ENCODE measurements at places on chromosomes 1 and 21.

DNA sequence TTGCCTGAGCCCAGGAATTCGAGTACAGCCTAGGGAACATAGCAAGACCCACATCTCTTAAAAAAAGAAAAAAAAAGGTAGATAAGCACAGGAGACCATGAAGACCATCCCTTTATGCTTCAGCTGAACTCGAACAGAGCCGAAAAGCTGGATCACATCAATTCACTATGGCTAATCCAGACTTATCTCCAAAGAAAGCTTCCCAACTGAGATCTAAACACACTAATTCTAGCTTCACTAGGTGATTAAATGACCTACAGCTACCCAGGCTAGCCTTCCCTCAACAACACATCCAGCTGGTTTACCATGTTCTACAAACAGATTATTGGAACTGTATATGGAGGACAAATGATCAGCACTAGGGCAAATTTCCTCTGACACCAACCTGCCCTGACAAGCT is 44.0 kb upstream of the NR5A2 start:
- DNase-seq = no peak

- no peak for DNase-seq
Measured at GRCh38 chr1:160741092-160741501, 2.0 kb downstream of the SLAMF7 start.

GRCh38 chr1:35454176-35454575 is 103.0 kb downstream of the KIAA0319L start:
- no peak for DNase-seq

DNA sequence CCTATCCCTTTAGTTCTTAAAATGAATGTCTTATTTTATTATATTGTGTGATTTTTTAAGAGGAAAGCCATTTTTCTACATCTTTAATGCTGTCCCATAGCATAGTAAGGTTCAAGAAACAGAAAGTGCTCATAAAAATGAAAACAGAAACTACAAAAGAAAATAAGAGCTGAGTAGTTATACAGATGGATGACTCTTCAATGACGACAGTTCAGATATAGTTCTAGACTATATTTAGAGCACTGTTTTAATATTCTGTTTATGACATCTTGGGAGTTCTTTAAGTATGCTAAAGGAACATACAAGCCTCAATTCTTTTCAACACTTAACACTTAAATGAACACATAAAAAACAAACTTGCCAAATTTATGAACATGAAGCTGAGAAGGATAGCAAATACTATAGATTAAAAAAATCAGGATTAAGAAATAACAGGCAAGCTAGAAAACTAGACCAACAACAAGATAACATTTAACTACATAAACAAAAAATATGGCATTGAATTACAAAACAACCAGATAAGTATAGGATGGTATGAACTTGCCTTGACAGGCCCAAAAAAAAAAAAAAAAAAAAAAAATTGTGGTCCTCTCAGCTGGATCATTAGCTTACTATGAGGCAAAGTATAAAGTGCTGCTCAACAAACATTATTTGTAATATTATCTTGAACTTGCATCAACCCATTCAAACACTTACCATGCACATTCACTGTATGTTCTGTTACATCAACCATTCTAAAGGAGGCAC is 87.9 kb downstream of the ZZZ3 start:
- DNase-seq = no peak

GRCh38 chr1:15314328-15315281 is 67.6 kb downstream of the FHAD1 start:
- DNase-seq = no peak

DNA sequence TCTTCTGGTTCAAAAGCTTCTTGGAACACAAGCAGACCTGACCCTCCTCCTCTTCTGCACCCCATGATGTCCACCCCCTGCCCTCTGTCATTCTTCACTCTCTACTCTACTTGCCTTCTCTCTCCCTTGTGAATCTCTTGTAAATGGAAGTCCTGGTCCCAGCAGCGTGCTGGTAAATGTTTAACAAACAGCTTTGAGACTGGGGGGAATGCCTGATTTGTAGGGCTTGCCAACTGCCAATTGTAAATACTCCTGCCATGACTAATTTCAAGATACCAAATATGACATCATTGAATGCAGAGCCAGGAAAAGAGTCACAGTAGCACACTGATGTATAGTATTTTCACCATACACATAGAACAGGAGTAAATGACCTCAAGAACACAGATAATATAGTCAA is 40.9 kb upstream of the LRRN2 start:
- no peak for DNase-seq

- DNase-seq = no peak
Measured at GRCh38 chr1:27391511-27392095, 819 bp upstream of the GPR3 start.

DNA sequence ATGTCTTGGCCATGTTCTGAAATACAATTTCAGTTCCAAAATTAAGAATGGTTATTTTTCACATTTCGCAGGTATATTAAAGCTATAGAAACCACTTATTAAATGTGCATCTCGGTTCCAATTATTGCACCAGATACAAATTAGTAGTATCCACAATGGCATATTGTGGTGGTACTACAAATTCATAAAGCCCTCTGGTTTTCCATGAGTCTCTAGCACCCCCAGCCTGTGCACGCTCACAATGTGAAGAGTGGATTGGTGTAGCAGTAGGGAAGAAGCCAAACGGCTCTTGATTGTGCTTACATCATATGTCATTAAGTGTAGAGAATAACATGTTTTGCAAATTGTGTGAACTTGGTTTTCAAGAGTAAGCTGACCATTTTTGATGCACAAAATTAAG is 1.9 kb upstream of the BRINP3 start:
- no peak for DNase-seq

GRCh38 chr1:10444795-10445397 is 4.9 kb upstream of the CORT start:
- DNase-seq = no peak

- DNase-seq = no peak
Measured at GRCh38 chr1:179310721-179311120, 17.1 kb downstream of the SOAT1 start.

DNA sequence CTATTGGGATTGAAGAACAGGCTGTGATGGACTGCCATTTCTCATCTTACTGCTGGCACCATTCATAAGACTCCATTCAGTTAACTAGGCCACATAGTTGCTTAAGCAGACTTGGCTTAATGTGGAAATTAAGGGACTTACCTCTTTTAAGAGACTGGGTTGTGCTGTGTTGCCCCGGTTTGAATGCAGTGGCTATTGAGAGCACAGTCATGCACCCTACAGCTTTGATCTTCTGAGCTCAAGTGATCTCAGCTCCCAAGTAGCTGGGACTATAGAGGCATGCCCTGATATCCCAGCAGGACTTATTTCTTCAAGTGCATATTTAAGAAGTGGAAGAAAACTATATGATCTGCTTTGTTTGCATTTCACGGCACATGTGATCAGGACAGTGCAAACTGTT is 181.1 kb downstream of the RASAL2 start:
- DNase-seq = peak; percentile 73

DNA sequence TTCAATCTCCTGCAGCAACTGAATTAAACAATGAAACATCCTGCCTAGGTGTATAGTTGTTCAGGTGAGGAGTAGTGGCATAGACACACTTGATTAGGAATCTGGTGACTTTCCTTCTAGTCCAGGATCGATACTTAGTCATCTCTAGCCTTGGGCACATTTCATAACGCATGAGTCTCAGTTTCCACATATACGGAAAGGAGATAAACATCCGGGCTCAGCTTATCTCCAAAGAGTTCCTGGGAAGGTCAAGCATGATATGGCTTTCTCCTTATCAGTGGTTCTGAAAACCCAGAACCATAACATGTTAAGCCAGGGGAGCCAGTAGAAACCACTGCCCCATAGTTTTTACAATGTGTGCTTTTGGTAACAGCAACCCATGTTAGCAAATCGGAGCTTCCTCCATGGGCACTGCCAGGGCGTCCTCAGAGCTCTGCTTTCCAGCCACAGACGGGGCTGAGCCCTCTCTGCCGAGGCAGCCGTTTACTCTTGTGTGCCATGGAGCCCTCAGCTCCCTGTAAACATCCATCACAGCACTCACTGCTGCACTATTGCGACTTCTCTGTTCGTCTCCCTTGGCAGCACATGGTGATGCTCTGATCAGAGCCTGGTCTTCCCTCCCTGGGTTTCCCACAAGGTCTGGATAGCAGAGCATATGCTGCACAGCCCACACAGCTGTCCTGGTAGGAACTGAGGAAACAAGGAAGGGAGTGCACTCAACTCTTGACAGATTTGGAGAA is 34.6 kb downstream of the RUNX1 start:
- DNase-seq = no peak

DNA sequence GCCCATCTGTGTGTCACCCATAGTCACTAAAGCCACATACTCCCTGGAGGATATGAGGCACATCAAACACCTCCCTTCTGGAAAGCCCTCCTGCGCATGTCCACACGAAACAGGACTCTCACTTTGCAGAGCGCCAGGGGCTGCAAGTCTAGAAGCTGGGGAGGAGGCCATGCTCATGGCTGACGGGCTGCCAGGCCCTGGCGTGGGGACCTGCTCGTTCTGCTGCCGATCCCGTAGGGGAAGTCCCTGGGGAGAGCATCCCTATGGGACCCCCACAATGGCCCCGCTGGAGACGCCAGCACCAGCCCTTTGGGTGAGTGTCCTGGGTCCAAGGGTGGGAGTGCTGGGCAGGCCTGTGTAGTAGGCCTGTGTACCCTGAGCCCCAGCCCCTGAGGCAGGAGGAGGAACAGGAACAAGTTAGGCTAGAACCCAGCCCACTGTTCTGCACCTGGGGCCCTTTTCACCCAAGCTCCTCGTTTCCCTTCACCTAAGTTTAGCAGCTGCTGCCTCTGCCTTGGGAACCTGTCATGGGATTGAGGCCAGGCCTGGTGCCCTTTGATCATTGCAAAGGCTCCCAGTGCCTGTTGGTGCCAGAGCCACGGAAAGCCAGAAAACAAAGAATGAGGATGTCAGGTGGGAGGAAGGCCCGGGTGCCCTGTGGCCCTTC is 9.9 kb downstream of the FAM3B start:
- no peak for DNase-seq

DNA sequence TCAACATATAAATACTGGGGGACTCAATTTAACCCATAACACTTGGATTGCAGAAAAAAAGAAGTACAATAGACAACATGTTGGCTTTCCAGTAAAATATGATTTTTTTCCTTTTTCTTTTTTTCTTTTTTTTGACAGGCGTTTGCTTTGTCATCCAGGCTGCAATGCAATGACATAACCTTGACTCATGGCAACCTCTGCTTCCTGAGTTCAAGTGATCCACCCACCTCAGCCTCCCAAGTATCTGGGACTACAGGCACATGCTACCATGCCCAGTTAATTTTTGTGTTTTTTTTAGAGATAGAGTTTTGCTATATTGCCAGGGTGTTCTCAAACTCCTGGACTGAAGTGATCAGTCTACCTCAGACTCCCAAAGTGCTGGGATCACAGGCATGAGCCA is 1512.0 kb upstream of the PRMT6 start:
- DNase-seq = no peak

DNA sequence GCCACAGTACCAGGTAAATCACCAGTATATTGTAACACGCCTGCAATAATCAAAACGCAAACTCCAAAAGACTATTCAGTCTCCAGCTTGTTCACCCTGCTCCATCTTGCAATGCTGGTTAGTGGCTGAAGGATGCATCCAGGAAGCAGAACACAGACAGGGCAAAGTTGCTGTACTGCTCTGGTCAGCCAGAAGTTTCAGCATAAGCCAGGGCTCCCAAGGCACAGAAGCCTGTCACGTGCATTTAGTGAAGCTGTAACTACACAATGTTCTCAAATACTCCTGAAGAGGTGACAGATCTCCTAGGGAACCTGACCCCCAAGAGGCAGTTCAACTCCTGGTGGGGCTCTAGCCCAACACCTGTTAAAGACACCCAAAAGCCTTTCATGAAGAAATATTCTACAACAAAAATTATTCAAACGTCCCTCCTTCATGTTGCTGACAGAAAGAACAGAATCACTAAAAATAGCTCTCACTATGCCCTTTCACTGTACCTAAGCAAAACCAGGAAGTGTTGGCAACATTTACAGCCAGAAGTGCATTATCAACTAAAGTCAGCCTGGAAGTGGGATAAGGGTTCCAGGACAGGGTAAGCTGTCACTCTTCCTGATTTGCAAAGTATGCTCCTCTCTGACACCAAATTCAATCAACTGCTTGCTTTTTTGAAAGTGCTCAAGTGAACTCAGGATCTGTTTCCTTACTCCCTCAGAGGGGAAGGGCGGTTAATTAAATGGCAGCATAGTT is 52.1 kb downstream of the SLC35D1 start:
- no peak for DNase-seq

Measured in islet precursor cell (in vitro differentiated cells).